ENCODE measurements at places on chromosomes 1 and 21.

GRCh38 chr1:117608115-117608615 lies 2.3 kb downstream of the TENT5C start:
- peak overlapping the region; percentile 25 for H3K27ac ChIP-seq
- H3K4me3 ChIP-seq = no peak overlapping the region
- peaks cover 32% of the 10 kb centered on the region for H3K4me1 ChIP-seq
- H3K36me3 ChIP-seq = no peaks in the 10 kb centered on the region
- no peak for DNase-seq
- H3K27me3 ChIP-seq = no peaks in the 10 kb centered on the region

DNA sequence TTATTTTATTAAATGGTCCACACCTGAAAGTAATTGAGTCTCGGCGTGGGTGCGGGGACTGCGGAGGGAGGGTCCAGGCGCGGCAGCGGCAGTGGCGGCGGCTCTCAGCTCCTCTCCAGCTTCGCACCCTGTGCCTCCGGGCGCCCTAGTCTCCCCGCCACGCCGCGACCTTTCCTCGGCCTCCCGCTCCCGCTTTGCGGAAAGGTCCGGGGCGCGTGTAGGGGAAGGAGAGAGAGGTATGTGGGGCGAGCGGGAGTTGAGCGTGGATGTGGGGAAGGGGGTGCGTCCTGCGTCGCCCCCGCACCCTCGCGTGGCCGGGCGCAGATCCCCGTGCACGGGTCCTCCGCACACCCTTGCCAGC lies 13.4 kb upstream of the ALX3 start:
- no peaks in the 10 kb centered on the region for H3K27me3 ChIP-seq
- no peak for DNase-seq
- H3K4me1 ChIP-seq = no peaks in the 10 kb centered on the region

- no peak overlapping the region for H3K27ac ChIP-seq
- H3K36me3 ChIP-seq = peaks cover 62% of the 10 kb centered on the region
- H3K4me3 ChIP-seq = no peak overlapping the region
- H3K4me1 ChIP-seq = no peaks in the 10 kb centered on the region
Measured at GRCh38 chr1:64877598-64877997, 88.8 kb downstream of the JAK1 start.

DNA sequence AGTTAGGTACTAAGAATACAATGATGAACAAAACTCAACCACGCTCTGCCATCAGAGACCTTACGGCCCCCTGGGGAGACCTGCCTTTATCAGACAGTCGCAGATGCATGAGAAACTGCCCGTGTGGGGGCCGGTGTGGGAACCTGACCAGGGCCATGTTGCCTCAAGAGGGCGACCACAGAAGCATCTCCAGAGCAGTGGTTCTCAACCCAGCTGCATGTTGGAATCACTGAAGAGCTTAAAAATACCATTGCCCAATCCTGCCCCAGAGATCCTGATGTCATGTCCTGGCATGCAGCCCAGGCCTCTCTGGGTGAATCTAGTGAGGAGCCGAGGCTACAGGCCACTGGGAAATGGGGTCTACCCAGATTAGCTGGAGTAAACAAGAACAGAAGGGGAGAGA lies 108.7 kb downstream of the PRDM2 start:
- H3K36me3 ChIP-seq = no peaks in the 10 kb centered on the region
- no peak overlapping the region for H3K27ac ChIP-seq
- no peak overlapping the region for H3K4me3 ChIP-seq
- peak; percentile 61 for DNase-seq

- H3K36me3 ChIP-seq = no peaks in the 10 kb centered on the region
- H3K27me3 ChIP-seq = peaks cover 17% of the 10 kb centered on the region
- H3K4me3 ChIP-seq = no peak overlapping the region
- no peaks in the 10 kb centered on the region for H3K4me1 ChIP-seq
Measured at GRCh38 chr1:233442026-233442780, 114.7 kb downstream of the MAP3K21 start.

DNA sequence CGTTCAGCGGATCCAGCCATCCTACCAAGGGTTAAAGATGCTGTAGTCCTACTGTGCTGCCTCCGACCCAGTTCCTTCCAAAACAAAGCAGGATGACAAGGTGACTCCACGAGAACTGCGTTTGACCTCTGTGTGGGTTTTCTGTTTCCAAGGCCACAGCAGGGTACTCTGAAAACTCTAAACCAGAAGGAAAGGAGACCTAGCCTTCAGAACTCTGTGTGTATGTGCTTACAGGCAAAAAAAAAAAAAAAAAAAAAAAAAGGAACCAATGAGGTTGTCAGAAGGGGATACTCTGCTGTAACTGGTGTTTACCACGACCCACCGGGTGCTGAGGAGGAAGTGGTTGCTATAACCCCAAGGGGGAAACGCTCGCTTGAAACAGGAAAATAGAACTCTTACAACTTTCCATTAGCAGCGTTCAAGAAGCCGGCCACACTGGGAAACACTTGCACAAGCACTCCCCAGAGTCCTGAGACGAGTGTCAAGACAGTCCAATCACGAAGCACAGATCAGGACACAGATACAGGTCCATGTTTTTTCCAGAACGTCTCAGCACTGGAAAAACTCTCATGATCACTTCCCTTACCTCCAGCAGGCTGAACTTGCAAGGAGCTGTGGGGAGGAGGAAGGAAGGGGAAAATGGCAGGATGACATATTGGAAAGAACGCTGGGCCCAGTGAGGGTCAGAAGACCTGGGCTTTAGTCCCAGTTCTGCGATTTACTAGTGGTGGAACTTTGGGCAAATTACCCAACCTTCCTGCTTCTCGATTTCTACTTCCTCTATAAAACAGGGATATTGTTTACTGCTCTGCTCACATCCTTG lies 64.0 kb downstream of the ITPKB start:
- H3K4me3 ChIP-seq = no peak overlapping the region
- H3K4me1 ChIP-seq = peaks cover 40% of the 10 kb centered on the region
- peak overlapping the region; percentile 93 for H3K27ac ChIP-seq
- H3K27me3 ChIP-seq = no peaks in the 10 kb centered on the region
- no peaks in the 10 kb centered on the region for H3K36me3 ChIP-seq
- peak; percentile 76 for DNase-seq

Data from tibial artery (tissue), 4 donors.